Pericardium fibroblast (primary cell): ENCODE measurements at places on chromosomes 1 and 21. TPM values are rescaled to one million over a fixed set of nuclear protein-coding genes. Genes with fewer than 3 reads are reported as not detected.

The LCA5L gene
- 1.2 and 2.5 TPM in 2 replicates for total RNA-seq

The RNPC3 gene
- 5.0 and 6.4 TPM in 2 replicates for total RNA-seq

The IFNLR1 gene
- total RNA-seq, result not detected in 2 replicates

The GIPC2 gene
- 0.17 and 0.23 TPM in 2 replicates for total RNA-seq

The NBPF6 gene
- total RNA-seq, result not detected in 2 replicates

The FCGR1A gene
- not detected in 2 replicates for total RNA-seq

The ERICH3 gene
- total RNA-seq, result not detected in 2 replicates

The KMO gene
- total RNA-seq, result not detected in 2 replicates

The RPL22 gene
- 223 and 309 TPM in 2 replicates for total RNA-seq

The LMOD1 gene
- total RNA-seq, result 2.9 and 8.6 TPM in 2 replicates

The C1orf185 gene
- total RNA-seq, result not detected in 2 replicates

The RNU1-1 gene
- under 0.01 TPM in 2 replicates for total RNA-seq

The TMOD4 gene
- not detected in 2 replicates for total RNA-seq

The RIPPLY3 gene
- total RNA-seq, result not detected in 2 replicates

The ANGEL2 gene
- total RNA-seq, result 18.1 and 29.1 TPM in 2 replicates

The OR2L13 gene
- total RNA-seq, result not detected in 2 replicates

The IGSF5 gene
- 0.23 TPM in 1 of 2 replicates, not detected in the other for total RNA-seq

The IL23R gene
- not detected in 2 replicates for total RNA-seq

The LENEP gene
- not detected in 2 replicates for total RNA-seq

The PGBD5 gene
- total RNA-seq, result under 0.01 TPM in 2 replicates

The NOS1AP gene
- total RNA-seq, result 2.0 TPM in 1 of 2 replicates, not detected in the other

The PRAMEF13 gene
- not detected in 2 replicates for total RNA-seq

The TCHH gene
- not detected in 2 replicates for total RNA-seq

The PLA2G2F gene
- total RNA-seq, result not detected in 2 replicates

The MX2 gene
- 0.47 and 1.4 TPM in 2 replicates for total RNA-seq

The HNRNPCL4 gene
- total RNA-seq, result not detected in 2 replicates

The CAMK1G gene
- total RNA-seq, result 0.58 TPM in 1 of 2 replicates, not detected in the other

The GOLT1A gene
- total RNA-seq, result not detected in 2 replicates

The BMP8B gene
- total RNA-seq, result not detected in 2 replicates

The LAMC2 gene
- total RNA-seq, result 3.4 and 4.4 TPM in 2 replicates

The PLEKHA6 gene
- 1.0 and 2.7 TPM in 2 replicates for total RNA-seq

The XCL1 gene
- not detected in 2 replicates for total RNA-seq

The SEMA4A gene
- 0.47 and 1.6 TPM in 2 replicates for total RNA-seq

The HJV gene
- 0.17 TPM in 1 of 2 replicates, not detected in the other for total RNA-seq

The ANXA9 gene
- total RNA-seq, result 0.26 and 1.2 TPM in 2 replicates

The AADACL3 gene
- total RNA-seq, result not detected in 2 replicates

The LCE2C gene
- total RNA-seq, result not detected in 2 replicates

The KRTAP7-1 gene
- not detected in 2 replicates for total RNA-seq

The PERM1 gene
- not detected in 2 replicates for total RNA-seq

The IL12RB2 gene
- not detected in 2 replicates for total RNA-seq

The ARMH1 gene
- 3.3 and 6.4 TPM in 2 replicates for total RNA-seq

The UBL4B gene
- 0.51 TPM in 1 of 2 replicates, not detected in the other for total RNA-seq

The MATN1 gene
- total RNA-seq, result under 0.01 and 0.23 TPM in 2 replicates

The IER5 gene
- total RNA-seq, result 17.7 and 20.9 TPM in 2 replicates

The GUCA2A gene
- total RNA-seq, result not detected in 2 replicates

The ETV3L gene
- not detected in 2 replicates for total RNA-seq

The SIM2 gene
- total RNA-seq, result 1.8 TPM in 1 of 2 replicates, not detected in the other

The NT5C1A gene
- total RNA-seq, result not detected in 2 replicates

The CCDC190 gene
- total RNA-seq, result 2.4 and 5.5 TPM in 2 replicates

The FCRL2 gene
- not detected in 2 replicates for total RNA-seq

The LYPD8 gene
- not detected in 2 replicates for total RNA-seq

The B3GALT2 gene
- 1.5 and 9.6 TPM in 2 replicates for total RNA-seq

The GREM2 gene
- 0.43 TPM in 1 of 2 replicates, not detected in the other for total RNA-seq

The DSCAM gene
- not detected in 2 replicates for total RNA-seq

The DNALI1 gene
- total RNA-seq, result 2.9 and 5.5 TPM in 2 replicates

The HEYL gene
- total RNA-seq, result 0.85 and 1.1 TPM in 2 replicates

The NTRK1 gene
- not detected in 2 replicates for total RNA-seq
